ENCODE measurements at places on chromosomes 1 and 21. TPM values are rescaled to one million over a fixed set of nuclear protein-coding genes. Genes with fewer than 3 reads are reported as not detected.

ATPAF1 gene
- 50.3 TPM for total RNA-seq

PDC gene
- not detected for total RNA-seq

ZSWIM5 gene
- total RNA-seq, result 0.55 TPM

CTH gene
- 33.9 TPM for total RNA-seq

ESPN gene
- total RNA-seq, result 18.6 TPM

DNA sequence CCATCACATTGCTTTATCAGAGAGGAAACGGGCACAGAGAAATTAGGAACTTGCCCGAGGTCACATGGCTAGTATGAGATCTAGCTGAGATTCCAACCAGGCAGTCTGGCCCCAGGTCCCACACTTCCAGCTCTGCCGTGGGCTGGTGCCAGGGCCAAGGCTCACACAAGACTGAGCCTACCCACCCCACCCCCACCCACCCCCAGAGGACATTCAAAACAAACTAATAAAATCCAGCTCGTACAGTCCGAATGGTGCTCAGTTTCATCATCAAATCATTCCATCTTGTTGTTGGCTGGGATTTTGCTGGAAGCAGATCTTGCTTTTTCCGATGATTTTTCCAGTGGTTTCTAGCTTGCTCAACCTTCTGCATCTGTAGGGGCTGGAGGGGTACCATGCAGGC, 27.9 kb downstream of the MATN1 start:
- no peak overlapping the region for H3K27ac ChIP-seq
- H3K36me3 ChIP-seq, result no peaks in the 10 kb centered on the region

DNA sequence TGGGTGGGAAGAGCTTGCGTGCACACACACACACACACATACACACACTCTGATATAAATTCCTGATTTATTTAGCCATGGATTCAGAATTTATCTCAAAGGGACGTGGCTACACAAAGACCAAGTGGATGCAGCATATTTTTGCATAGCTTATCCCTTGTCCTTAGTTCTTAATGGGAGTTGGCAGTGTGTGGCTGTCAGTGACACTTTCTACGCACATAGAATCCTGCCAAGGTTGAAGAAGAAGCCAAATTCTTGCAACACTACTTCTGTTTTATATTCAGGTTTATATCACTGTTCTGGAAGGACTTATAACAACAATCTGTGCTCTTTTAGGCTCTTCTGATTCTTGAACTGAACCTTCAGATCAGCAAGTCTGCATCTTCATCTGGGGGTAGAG, 292.7 kb downstream of the CAMTA1 start:
- H3K27me3 ChIP-seq, result no peaks in the 10 kb centered on the region
- DNase-seq, result no peak
- no peaks in the 10 kb centered on the region for H3K36me3 ChIP-seq
- no peaks in the 10 kb centered on the region for H3K4me1 ChIP-seq
- H3K27ac ChIP-seq, result no peak overlapping the region

- peaks cover 18% of the 10 kb centered on the region for H3K4me1 ChIP-seq
- H3K4me3 ChIP-seq, result no peak overlapping the region
- no peak overlapping the region for H3K27ac ChIP-seq
Observed at GRCh38 chr1:89802841-89803240, 18.0 kb upstream of the LRRC8D start.

- DNase-seq, result peak; percentile 73
- H3K4me3 ChIP-seq, result peak overlapping the region; percentile 99
- peaks cover 32% of the 10 kb centered on the region for H3K36me3 ChIP-seq
Observed at GRCh38 chr1:43366179-43366578, 1.6 kb downstream of the ELOVL1 start.

- H3K27me3 ChIP-seq, result no peaks in the 10 kb centered on the region
- H3K27ac ChIP-seq, result no peak overlapping the region
- no peak for DNase-seq
- H3K4me3 ChIP-seq, result no peak overlapping the region
- no peaks in the 10 kb centered on the region for H3K36me3 ChIP-seq
- H3K4me1 ChIP-seq, result peaks cover 5% of the 10 kb centered on the region
Observed at GRCh38 chr1:39509360-39510009, 18.0 kb downstream of the BMP8A start.

DNA sequence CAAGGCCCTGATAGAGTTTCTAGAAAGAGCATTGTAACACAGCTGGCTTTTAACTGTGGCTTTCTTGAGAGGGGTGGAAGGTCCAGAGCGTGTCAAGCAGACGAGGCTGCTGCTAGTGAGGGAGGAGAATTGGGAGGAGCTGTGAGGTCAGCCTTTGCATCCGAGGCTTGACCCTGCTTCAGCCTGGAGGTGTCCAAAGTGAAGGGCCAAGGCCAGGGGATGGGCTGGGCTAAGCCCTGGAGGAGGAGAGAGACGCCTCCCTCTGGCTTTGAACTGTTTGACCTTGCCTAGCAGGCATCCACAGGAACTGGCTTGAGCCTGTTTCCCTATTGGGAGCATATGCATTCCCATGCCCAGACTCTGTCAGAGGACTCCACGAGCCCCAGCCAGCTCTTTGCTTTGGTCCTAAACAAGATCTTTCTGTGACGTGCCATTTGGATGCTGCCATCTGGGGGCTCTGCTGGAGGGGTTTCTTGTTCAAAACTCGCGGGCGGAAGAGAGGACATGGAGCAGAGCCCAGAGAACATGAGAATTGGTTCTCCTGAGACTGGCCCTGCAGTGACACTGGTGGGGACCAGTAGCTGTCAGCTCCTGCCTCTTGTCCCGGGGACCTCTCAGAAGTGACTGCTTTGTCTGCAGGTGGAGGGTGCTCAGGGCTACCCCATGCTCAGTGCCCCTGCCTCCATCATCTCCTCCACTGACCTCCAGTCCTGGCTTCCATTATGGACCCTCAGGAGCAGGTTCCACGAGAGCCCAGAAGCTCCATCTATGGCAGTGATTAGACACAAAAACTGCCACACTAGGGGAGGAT, 5.5 kb downstream of the ACTRT2 start:
- H3K27me3 ChIP-seq, result peaks cover 77% of the 10 kb centered on the region
- no peak overlapping the region for H3K27ac ChIP-seq
- DNase-seq, result no peak
- H3K36me3 ChIP-seq, result no peaks in the 10 kb centered on the region

GRCh38 chr1:93810316-93810715, 68.7 kb downstream of the DNTTIP2 start:
- no peaks in the 10 kb centered on the region for H3K27me3 ChIP-seq
- H3K36me3 ChIP-seq, result peaks cover 33% of the 10 kb centered on the region
- H3K27ac ChIP-seq, result no peak overlapping the region
- no peak for DNase-seq
- peaks cover 54% of the 10 kb centered on the region for H3K4me1 ChIP-seq

DNA sequence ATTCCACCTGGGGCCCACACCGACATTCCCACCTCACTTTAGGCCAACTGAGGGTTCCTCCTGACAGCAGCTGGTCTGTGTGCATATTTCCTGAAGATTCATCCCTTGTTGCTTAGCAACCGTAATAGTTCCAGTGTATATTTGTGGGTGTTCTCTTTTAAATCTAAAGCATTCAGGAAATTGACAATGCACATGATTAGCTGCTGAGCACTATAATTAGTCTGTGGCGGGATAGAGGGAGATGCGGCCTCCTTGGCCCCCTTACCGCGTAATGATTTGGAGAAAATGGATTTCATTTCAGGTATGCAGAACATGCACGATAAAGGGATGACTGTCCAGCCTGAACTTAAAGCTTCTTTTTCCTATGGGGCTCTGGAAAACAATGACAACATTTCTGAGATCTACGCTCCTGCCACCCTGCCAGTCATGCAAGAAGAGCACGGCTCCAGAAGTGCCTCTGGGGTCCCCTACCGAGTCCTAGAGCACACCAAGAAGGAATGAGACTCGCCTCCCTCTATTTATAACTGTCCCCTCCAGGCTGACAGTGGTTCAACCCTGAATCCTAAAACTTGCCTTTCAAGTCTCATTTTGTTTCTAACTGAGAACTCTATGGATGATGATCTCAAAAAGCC, 33.8 kb upstream of the RCAN3 start:
- H3K27ac ChIP-seq, result no peak overlapping the region
- no peak overlapping the region for H3K4me3 ChIP-seq
- H3K36me3 ChIP-seq, result no peaks in the 10 kb centered on the region
- H3K27me3 ChIP-seq, result no peaks in the 10 kb centered on the region

GRCh38 chr1:147218606-147219005, 6.5 kb downstream of the FMO5 start:
- no peaks in the 10 kb centered on the region for H3K4me1 ChIP-seq
- no peaks in the 10 kb centered on the region for H3K36me3 ChIP-seq
- DNase-seq, result no peak
- H3K4me3 ChIP-seq, result no peak overlapping the region
- H3K27ac ChIP-seq, result no peak overlapping the region

GRCh38 chr1:6909857-6910256, 124.6 kb downstream of the CAMTA1 start:
- H3K27me3 ChIP-seq, result no peaks in the 10 kb centered on the region
- H3K36me3 ChIP-seq, result no peaks in the 10 kb centered on the region
- no peak for DNase-seq
- H3K4me1 ChIP-seq, result no peaks in the 10 kb centered on the region
- no peak overlapping the region for H3K27ac ChIP-seq

- H3K4me3 ChIP-seq, result no peak overlapping the region
- H3K36me3 ChIP-seq, result no peaks in the 10 kb centered on the region
- DNase-seq, result peak; percentile 88
- no peaks in the 10 kb centered on the region for H3K27me3 ChIP-seq
Observed at GRCh38 chr1:19430121-19431068, 54.9 kb downstream of the CAPZB start.

GRCh38 chr1:199720496-199720895, 307.0 kb upstream of the NR5A2 start:
- peaks cover 8% of the 10 kb centered on the region for H3K4me1 ChIP-seq
- no peak for DNase-seq
- H3K4me3 ChIP-seq, result no peak overlapping the region
- H3K27ac ChIP-seq, result no peak overlapping the region
- H3K27me3 ChIP-seq, result no peaks in the 10 kb centered on the region

DNA sequence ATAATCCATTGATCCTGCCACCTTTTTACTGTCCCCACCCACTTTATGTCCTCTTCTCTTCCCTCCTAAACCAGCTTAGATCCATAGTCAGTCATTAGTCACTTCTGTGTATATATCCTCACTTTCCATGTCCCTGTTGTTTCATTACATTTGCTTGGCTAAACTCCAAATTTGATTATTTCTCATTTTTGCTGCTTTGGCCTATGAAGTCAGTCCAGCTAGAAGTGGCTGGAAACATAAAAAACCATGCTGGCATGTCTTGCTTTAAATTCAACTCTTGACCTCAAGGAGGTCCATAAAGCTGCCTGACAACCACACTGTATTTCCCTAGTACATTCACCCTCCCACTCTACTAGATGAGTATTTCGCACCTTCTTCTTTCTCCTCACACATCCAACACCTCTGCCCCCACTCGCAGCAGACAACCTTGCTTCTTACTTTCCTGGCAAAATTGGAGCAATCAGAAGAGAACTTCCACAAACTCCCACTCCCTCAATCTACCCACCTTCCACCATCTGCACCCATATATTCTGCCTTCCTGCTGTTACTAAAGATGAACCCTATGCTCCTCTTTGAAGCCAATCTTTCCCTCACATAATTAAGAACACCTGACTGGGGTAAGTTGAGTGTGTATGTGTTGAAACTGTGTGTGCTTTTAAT, 72.1 kb downstream of the ZNF648 start:
- no peak overlapping the region for H3K27ac ChIP-seq
- peaks cover 60% of the 10 kb centered on the region for H3K27me3 ChIP-seq
- no peaks in the 10 kb centered on the region for H3K36me3 ChIP-seq
- no peak overlapping the region for H3K4me3 ChIP-seq

GRCh38 chr1:109116286-109116685, 2.4 kb downstream of the ELAPOR1 start:
- peak; percentile 37 for DNase-seq
- H3K36me3 ChIP-seq, result no peaks in the 10 kb centered on the region
- no peak overlapping the region for H3K4me3 ChIP-seq
- H3K27me3 ChIP-seq, result no peaks in the 10 kb centered on the region

DNA sequence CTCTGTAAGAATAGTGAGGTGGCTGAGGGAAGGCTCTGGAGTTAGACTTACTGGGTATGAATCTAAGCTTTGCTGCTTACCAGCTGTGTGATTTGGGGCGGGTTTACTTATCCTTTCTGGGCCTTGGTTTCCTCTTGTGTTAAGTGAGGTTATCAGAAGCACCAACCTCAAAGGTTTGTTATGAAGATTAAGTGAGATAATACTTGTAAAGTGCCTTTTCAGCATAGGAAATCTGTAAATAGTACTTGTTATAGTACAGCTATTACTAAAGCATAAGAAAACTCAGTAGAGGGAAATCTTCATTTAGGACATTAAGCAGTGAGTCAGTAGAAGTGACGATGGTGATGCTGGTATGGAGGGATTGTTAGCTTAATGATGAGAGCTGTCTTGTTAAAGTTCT, 12.1 kb downstream of the HHAT start:
- H3K4me3 ChIP-seq, result no peak overlapping the region
- no peak overlapping the region for H3K27ac ChIP-seq
- H3K27me3 ChIP-seq, result no peaks in the 10 kb centered on the region
- H3K4me1 ChIP-seq, result no peaks in the 10 kb centered on the region
- H3K36me3 ChIP-seq, result no peaks in the 10 kb centered on the region
- no peak for DNase-seq

DNA sequence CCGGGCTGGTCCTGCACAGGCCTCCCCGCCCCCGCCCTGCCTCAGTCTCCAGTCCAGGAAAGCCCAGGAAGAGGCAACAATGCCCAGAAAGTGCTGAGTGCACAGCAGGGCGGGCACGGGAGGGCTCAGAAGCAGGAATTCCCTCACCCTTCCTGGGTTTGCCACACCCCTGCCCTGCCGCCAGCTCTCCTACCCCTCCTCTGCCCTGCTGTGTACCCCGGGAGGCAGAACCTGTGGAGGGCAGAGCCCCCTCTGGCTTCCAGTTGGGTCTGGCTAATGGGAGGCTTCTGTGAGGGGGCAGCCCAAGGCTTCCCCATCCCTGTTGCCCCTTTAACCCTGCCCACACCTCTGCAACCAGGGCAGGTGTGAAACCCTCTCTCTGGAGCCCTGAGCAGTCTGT, 47.5 kb upstream of the CSF3R start:
- DNase-seq, result no peak
- H3K27ac ChIP-seq, result no peak overlapping the region
- H3K36me3 ChIP-seq, result no peaks in the 10 kb centered on the region
- no peak overlapping the region for H3K4me3 ChIP-seq
- no peaks in the 10 kb centered on the region for H3K4me1 ChIP-seq
- H3K27me3 ChIP-seq, result peaks cover 38% of the 10 kb centered on the region

DNA sequence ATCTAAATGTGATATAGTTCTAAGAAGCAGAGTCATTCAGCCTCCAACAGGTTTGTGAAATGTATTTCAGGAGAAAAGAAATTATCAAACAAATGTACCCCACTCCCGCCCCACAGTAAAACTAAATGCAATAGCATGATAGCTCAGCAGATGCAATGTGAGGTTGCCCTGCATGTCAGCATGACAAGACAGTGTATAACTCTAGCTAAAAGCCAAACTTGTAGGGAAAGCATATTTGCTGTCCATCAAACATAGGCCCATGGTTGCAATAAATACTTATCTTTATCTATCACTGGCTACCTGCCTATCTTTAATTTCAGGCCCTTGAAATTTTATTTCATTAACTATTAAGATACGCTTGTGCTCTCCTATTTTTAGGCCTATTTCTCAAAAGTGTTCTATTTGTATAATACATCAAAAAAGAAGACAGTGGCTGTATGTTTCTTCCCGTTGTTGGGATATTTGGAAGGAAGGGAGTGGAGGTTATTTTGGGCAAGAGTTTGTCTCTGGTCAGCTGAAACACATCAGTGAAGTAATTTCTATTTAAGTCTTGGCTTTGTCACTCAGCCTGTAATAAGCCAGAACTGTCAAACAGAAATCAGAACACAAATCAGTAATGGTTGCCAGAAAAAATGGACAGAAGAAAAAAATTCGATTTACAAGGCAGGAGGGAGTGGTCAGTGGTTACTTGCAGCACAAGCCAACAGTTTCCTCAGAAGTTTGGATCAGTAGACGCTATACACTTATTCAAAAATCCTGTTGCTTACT, 307.4 kb upstream of the ADGRL2 start:
- H3K27ac ChIP-seq, result no peak overlapping the region
- H3K4me3 ChIP-seq, result no peak overlapping the region
- no peaks in the 10 kb centered on the region for H3K4me1 ChIP-seq
- H3K36me3 ChIP-seq, result no peaks in the 10 kb centered on the region
